ENCODE measurements at places on chromosomes 6 and 20. TPM values are rescaled to one million over a fixed set of nuclear protein-coding genes. Genes with fewer than 3 reads are reported as not detected.

- H3K27ac ChIP-seq: no peak overlapping the region
- H3K4me1 ChIP-seq: no peaks in the 10 kb centered on the region
Observed at GRCh38 chr6:63415286-63415685, 95.5 kb upstream of the LGSN start.

DNA sequence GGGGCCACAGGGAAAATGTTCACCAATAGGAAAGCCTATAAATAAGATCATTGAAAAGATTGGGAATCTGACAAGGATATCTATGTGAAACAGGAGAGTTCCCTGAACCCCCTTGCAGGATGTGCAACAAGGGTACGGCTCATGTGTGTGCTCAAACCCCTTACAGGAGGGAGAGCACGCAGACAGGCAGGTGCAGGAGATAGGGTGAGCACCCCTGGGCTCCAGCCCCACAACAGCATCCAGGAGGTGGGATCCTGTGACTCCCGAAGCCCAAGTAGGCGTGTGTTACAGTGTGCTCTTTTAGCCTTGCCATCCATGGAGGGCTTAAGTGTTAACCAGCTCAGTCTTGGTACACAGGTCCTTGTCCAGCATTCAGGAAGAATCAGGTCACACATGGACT, 204.2 kb downstream of the BMP7 start:
- H3K4me3 ChIP-seq: no peak overlapping the region
- no peaks in the 10 kb centered on the region for H3K36me3 ChIP-seq
- H3K27me3 ChIP-seq: peaks cover 23% of the 10 kb centered on the region
- H3K4me1 ChIP-seq: no peaks in the 10 kb centered on the region
- DNase-seq: no peak
- H3K27ac ChIP-seq: no peak overlapping the region

GRCh38 chr20:35088231-35089145, 4.1 kb downstream of the TRPC4AP start:
- H3K27me3 ChIP-seq: no peaks in the 10 kb centered on the region
- no peak overlapping the region for H3K4me3 ChIP-seq
- H3K36me3 ChIP-seq: peaks cover 2% of the 10 kb centered on the region

ELOVL2 gene
- total RNA-seq: 0.06 TPM

ADA gene
- 10.0 TPM for total RNA-seq

GRCh38 chr6:157760589-157761330, 62.3 kb upstream of the SNX9 start:
- no peak overlapping the region for H3K27ac ChIP-seq
- no peaks in the 10 kb centered on the region for H3K36me3 ChIP-seq
- H3K4me3 ChIP-seq: no peak overlapping the region
- no peaks in the 10 kb centered on the region for H3K27me3 ChIP-seq
- H3K4me1 ChIP-seq: no peaks in the 10 kb centered on the region

- no peaks in the 10 kb centered on the region for H3K27me3 ChIP-seq
- DNase-seq: no peak
- no peak overlapping the region for H3K27ac ChIP-seq
- no peak overlapping the region for H3K4me3 ChIP-seq
- peaks cover 15% of the 10 kb centered on the region for H3K4me1 ChIP-seq
Observed at GRCh38 chr6:87654875-87655454, 47.1 kb downstream of the AKIRIN2 start.

- no peak overlapping the region for H3K4me3 ChIP-seq
- H3K27me3 ChIP-seq: peaks cover 67% of the 10 kb centered on the region
- no peak overlapping the region for H3K27ac ChIP-seq
- no peak for DNase-seq
- H3K4me1 ChIP-seq: no peaks in the 10 kb centered on the region
Observed at GRCh38 chr6:155183095-155183494, 80.7 kb upstream of the CLDN20 start.

KIF13A gene
- 96.9 TPM for total RNA-seq

- H3K4me1 ChIP-seq: peaks cover 22% of the 10 kb centered on the region
- H3K27me3 ChIP-seq: no peaks in the 10 kb centered on the region
- no peak overlapping the region for H3K4me3 ChIP-seq
- no peak for DNase-seq
- no peaks in the 10 kb centered on the region for H3K36me3 ChIP-seq
Observed at GRCh38 chr6:52522655-52523054, 54.2 kb downstream of the TRAM2 start.

GRCh38 chr20:53926428-53927028, 143.9 kb downstream of the BCAS1 start:
- no peak overlapping the region for H3K4me3 ChIP-seq
- H3K36me3 ChIP-seq: no peaks in the 10 kb centered on the region
- DNase-seq: peak; percentile 94
- no peaks in the 10 kb centered on the region for H3K27me3 ChIP-seq

EYS gene
- under 0.01 TPM for total RNA-seq

DNA sequence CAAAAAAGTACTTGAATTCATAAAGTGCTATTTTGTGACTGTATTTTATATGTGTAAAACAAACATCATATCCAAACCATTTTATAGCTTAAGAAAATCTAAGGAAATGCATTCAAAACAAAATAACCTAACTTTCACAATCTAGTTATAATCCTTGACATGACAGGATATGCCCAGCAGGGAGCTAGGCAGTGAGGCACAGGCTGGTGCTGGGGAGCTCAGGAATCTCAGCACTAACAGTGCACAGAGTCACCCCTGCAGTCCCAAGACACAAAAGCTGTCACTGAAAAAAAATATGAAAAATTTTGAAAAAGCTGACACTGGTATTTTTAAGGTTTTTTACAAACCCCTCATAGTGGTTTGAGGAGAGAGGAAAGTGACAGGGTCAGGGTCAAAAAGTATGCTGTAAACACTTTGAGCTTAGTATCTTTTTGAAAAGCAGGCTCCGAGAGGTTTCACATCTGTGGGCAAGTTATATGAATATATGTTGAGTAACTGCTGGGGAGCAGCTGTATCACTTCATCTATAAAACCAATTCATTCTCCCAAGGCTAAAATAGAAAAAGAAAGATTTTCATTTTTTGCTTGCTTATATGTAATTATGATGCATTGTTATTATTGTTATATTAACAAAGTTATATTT, 24.1 kb downstream of the LGSN start:
- no peak overlapping the region for H3K27ac ChIP-seq
- H3K36me3 ChIP-seq: no peaks in the 10 kb centered on the region
- no peaks in the 10 kb centered on the region for H3K27me3 ChIP-seq

LINC00237 gene
- not detected for total RNA-seq

KCNK16 gene
- total RNA-seq: not detected

DNA sequence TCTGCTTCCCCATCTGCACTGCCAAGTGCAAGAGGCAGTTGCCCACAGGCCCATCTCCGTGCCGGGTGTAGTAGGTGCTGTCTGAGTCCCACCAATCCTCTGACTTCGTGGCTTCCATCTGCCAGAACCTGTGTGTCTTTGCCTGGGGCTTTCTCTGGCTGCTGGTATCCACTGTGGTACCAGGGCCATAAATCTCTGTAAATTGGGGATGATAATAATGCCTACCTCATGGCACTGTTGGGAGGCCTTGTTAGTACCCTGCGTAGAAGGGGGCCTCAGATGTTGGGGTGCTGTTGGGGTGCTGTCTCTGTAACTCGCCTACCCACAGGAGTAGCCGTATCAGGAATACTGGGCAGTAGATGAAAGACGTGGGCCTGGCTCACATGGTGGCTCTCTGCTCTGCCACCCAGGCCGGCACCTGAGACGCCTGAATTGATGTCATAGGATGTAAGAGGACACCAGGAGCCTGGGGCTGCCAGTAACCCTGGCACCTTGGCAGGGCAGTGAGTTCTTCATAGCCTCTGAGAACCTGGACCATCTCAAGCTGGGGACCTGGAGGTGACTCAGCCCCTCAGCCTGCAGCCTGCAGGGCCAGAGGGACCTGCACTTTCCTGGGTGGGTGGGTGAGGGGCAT, 94.1 kb upstream of the RNF24 start:
- no peak overlapping the region for H3K4me3 ChIP-seq
- H3K36me3 ChIP-seq: no peaks in the 10 kb centered on the region
- no peak overlapping the region for H3K27ac ChIP-seq

TP53TG5 gene
- 0.32 TPM for total RNA-seq

GRM1 gene
- total RNA-seq: 0.54 TPM

DNA sequence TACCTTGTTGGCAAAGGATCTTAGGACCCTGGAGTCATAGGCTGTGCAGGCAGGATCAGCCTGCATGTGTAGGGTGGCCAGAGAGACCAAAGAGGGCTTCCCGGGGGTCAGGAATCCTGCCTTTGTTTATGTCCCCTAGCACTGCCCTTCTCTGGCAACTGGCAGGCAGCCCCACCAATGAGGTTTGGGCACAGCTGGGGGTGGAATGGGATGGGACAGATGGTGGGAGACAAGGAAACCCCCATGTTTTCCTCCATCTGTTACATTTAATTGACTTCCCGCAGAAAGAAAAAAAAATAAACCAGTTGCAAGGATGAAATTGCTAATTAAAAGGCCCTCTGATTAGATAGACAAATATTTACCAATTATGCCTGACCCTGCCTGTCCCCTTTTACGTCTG, 27.6 kb downstream of the CD40 start:
- H3K4me3 ChIP-seq: no peak overlapping the region
- H3K4me1 ChIP-seq: no peaks in the 10 kb centered on the region
- H3K27ac ChIP-seq: no peak overlapping the region
- DNase-seq: no peak
- no peaks in the 10 kb centered on the region for H3K27me3 ChIP-seq

- no peak overlapping the region for H3K4me3 ChIP-seq
- H3K36me3 ChIP-seq: no peaks in the 10 kb centered on the region
- peak; percentile 94 for DNase-seq
- H3K4me1 ChIP-seq: peaks cover 16% of the 10 kb centered on the region
- H3K27me3 ChIP-seq: no peaks in the 10 kb centered on the region
- H3K27ac ChIP-seq: peak overlapping the region; percentile 68
Observed at GRCh38 chr20:50320901-50321796, 130.5 kb downstream of the CEBPB start.

GRCh38 chr6:149915970-149916865, 6.7 kb downstream of the RAET1G start:
- no peak overlapping the region for H3K4me3 ChIP-seq
- peaks cover 64% of the 10 kb centered on the region for H3K27me3 ChIP-seq
- H3K27ac ChIP-seq: no peak overlapping the region
- no peaks in the 10 kb centered on the region for H3K36me3 ChIP-seq
